ENCODE measurements at places on chromosomes 4 and X. TPM values are rescaled to one million over a fixed set of nuclear protein-coding genes. Genes with fewer than 3 reads are reported as not detected.

CT83 gene
- not detected for polyA plus RNA-seq

BANK1 gene
- 0.89 TPM for polyA plus RNA-seq

ERAS gene
- polyA plus RNA-seq: not detected

IL2 gene
- polyA plus RNA-seq: not detected

TMEM255A gene
- 168 TPM for polyA plus RNA-seq
